ENCODE measurements at places on chromosomes 2 and 18.
A peak's percentile ranks its signal among the peaks of the same experiment; 100 is the strongest.

GRCh38 chr2:105763076-105763475 lies 18.4 kb downstream of the NCK2 start:
- no peak for DNase-seq

DNA sequence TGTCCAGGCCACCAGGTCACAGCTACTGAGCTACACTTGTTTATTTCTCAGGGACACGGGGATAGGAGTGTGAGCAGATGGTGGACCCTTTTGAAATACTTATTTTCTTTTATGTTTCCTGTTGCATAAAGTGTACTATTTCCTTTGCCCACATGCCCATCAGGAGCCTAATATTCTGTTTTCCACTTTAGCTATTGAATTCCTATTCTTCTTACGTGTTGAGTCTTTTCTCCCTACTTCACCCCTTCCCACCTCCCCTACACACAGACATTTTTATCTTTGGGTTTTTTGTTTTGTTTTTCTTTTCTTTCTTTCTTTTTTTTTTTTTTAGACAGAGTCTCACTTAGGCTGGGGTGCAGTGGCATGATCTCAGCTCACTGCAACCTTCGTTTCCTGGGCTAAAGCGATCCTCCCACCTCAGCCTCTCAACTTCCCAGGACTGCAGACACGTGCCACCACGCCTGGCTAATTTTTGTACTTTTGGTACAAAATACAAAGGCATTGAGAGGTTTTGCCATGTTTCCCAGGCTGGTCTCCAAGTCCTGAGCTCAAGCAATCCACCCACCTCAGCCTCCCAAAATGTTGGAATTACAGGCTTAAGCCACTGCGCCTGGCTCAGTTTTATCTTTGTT lies 5.2 kb upstream of the GPR55 start:
- DNase-seq: no peak

DNA sequence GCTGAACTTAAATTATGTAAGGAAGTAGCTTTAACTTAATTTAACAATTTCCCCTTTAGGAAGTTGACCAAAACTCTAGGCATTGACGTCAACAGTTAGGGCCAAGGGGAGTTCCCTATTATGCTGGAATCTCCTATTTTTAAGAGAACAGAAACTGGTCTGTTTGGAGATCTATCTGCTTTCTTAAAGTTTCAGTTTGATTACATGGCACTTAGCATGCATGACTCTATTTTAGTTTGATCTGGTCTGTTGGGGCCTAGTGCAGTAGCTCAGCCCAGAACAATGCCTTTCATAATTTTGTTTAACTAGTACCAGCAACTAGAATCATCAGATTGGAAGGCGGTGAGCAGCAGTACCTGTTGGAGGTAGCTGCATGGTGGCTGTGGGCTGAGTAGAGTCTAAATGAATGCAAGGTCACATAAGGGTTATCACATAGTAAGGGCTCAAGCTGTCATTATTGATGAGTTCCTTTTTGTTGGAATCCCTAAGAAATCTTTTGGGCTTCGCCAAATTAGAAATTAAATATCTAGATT lies 60.5 kb upstream of the ZNG1B start:
- DNase-seq: no peak

DNA sequence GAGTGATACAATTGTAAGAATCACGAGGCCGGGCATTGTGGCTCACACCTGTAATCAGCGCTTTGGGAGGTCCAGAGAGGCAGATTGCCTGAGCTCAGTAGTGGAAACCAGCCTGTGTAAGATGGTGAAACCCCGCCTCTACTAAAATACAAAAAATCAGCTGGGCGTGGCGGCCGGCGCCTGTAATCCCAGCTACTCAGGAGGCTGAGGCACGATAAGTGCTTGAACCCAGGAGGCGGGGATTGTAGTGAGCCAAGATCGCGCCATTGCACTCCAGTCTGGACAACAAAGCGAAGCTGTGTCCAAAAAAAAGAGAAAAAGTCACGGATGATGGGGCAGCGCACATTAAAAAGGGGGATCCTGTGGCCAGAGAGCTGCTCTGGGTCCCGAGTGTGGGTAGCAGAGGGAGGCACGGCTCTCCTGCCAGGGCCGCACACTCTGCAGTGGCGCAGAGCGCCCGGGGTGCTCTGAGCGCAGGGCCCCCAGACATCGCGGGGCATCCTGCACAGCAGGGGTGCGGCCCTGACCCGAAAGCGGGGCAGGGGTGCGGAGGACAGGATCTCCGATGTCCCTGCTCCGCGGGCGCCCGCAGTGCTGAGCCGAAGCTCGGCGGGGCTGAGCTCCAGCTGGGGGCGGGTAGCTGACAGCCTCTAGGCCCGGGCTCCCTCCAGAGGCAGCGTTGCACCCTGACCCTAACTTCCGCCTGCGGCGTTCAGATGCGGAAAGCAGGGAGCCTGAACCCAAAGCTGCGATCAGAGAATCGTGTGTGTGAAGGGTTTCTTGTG lies 30.4 kb upstream of the RAB6D start:
- no peak for DNase-seq

DNA sequence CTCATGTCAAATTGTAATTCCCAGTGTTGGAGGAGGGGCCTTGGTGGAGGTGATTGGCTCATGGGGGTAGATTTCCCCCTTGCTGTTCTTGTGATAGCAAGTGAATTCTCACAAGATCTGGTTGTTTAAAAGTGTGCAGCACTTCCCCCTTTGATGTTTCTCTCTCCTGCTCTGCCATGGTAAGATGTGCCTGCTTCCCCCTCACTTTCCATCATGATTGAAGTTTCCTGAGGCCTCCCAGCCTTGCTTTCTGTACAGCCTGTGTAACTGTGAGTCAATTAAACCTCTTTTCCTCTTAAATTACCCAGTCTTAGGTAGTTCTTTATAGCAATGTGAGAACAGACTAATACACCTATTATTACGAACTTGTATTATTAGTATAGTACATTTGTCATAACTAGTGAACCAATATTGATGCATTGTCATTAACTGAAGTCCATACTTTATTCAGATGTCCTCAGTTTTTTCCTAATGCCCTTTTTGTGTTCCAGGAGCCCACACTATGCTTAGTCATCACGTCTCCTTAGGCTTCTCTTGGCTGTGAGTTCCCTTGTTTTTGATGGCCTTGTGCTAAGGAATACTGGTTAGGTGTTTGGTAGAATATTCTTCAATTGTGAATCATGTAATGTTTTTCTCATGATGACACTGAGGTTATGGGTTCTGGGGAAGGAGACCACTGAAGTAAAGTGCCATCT lies 4.5 kb upstream of the MAP3K2 start:
- no peak for DNase-seq

DNA sequence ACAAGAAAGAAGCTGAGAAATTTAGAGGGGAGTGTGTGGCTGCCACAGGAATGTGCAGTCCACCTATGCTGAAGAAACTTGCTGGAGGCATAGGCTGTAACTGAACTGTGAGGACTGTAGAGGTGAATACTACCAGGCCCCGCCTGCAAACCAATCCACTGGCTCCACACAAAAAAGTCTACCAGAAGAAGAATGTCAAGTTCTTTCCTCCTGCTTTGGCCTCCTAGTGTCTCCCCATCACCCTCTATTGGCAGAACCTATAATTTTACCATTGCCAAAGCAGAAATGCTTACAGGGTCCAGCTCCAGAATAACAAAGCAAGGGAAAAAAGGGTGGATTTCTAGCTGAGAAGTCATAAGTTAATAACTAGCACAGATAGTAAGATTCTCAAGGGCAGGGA lies 5.9 kb upstream of the ATP5MC3 start:
- no peak for DNase-seq

DNA sequence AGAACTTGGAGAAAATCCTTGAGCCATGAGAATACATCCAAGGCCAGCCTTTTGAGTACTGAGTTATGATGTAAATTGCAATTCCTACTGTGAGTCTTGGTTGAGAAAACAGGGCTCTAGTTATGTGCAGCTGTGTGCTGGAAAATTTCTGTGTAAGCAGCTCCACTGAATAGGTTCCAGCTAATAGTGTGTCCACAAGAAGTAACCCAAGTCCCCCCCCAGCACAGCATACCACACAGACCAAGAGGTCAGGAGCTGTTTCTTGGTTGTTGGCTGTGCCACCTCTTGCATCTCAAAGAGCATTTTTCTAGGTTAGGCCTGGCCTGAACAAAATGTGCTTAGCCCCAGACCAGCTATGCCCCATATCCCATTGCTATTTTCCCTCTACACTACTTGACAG lies 36.8 kb upstream of the APCDD1 start:
- no peak for DNase-seq

DNA sequence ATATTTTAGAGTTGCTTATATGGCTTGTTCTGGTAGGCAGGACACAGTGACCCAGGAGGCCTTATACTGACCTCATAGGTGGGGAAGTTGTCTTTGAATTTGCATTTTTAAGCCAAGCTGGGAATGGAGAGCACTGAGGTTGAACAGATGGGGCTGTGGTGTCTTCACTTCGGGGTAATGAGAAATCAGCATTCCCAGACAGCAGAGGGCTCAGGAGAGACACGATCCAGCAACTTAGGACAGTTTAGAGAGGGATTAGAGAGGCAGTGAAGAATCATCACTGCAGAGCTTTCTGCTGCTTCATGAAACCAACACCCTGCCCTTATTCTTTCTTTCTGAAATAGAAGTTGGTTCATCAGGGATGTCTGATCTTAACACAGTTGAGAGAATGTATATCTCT lies 202.4 kb downstream of the TDRD15 start:
- DNase-seq: no peak

GRCh38 chr18:63307551-63308200 lies 11.9 kb downstream of the BCL2 start:
- no peak for DNase-seq

- DNase-seq: no peak
Observed at GRCh38 chr2:176101216-176101830, 1.7 kb downstream of the HOXD12 start.

- DNase-seq: peak; percentile 76
Observed at GRCh38 chr2:65186872-65187851, 40.5 kb upstream of the ACTR2 start.

DNA sequence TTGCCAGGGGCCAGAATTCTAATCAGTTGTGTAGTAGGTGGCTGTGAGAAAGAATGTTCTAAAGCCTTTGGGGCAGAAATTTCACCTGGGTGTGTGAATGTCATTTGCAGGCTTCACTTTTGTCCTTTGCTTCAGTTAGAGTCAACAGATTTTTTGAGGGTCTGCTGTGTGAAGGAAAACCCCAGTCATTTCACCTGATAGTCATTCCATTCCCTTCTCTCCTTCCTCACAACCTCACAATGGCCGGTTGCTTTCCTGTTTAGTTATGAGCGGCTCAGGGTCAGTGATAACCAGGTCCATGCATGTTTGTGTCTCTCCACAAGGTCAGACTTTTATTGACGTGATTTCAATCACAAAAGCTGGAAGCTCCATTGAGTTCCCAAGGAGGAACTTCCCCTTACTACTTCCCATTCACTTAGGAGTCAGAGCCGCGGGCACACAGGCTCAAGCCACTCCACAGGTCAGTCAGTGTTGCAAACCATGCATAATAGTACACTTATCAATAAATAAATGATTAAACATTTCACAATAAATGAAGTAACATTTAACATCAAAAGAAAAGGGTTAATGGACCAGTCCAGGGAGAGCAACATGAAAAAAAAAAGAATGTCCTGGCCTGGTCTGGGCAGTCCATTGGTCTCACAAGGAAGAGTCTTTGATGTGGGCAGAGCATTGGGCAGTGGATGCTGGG lies 74.3 kb downstream of the NPAS2 start:
- no peak for DNase-seq

DNA sequence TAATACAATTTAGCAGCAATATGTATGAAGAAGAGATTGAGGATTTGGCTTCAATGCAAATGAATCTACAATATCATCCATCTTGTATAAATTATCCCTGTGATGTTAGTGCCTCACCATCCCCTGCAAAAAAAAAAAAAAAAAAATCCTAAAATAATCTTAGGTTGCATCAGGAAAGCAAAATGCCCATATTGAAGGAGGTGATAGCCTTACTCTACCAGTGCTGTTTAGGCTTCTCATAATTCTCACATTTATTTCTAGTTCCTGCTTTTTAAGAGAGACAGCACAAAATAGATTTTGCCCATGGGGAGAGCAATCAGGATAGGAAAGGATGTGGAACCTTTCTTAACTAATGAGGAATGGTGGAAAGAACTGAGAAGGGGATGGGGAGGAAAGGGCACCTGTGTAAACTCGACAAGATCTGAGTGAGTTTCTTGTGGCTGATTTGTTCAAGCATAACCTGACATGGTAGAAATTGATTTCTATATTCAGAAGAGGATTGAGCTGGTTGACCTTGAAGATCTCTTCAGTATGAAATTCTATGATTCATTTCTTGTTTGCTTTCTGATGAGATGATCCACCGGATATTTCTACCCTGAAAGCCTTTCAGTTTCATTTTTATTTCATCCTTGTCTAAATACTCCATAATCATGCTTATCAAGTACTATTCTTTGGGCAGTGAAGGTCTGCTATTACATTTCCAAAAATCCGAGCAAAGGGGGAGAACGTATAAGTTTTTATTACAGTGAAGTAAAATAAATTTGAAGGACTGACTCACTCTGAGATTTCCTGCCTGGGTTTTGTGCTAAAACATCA lies 391.2 kb downstream of the PTPRM start:
- no peak for DNase-seq

GRCh38 chr18:63683152-63683551 lies 19.6 kb upstream of the SERPINB11 start:
- no peak for DNase-seq

DNA sequence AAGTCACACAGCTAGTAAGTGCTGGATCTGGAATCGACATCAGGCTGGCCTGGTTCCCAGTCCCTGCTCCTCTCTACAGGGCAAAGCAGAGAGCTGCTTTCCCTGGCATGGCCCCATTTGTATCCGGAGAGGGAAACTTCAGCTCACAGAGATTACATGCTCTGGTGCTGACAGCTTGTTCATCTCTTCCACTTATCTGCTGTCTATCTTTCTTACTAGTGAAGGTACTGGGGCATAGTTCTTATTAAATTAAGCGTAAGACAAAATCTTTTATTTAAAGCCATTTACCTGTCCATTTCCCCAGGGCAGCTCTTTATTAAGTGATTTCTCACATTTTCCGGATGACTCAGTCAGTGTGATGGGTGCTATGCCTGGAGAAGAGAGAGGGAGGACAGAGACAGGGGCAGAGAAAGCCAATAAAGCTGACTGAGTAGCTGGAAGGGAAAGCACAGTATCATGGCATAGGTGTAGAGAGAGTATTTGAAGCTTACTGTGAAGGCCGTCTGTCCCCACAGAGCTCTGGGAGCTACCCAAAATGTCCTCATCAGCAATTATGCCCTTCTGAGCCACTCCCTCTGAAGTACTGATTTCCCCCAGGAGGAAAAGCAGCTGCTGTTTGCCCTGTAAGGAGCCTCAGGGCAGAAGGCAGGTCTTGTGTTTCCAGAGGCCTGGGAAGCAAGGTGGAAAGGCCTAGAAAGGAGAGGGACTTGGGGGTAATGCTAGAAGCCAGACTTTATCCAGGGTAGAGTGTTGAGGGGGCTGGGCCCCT lies 44.1 kb upstream of the EPAS1 start:
- DNase-seq: no peak

DNA sequence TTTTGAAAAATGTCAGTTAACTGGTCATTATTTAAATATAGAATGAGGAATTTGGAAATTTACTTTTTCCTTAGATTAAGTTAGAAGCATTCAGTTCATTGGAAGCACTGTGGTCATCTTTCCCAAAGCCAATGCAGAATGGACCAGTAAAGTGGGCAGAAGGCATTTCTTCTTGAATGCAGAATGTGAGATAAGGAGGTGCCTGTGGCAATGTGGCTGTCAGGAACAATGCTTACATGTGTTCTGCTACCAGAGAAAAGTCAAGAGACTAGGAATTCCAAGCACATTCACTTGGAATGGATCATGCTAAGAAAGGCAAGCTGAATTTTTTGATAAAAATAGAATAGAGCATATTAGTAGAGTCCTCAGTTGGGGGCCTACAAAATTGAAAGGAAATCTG lies 295.0 kb upstream of the KCNH7 start:
- DNase-seq: no peak

GRCh38 chr2:200320344-200320743 lies 13.9 kb downstream of the SPATS2L start:
- no peak for DNase-seq

GRCh38 chr18:34841891-34842290 lies 131.8 kb downstream of the DTNA start:
- DNase-seq: no peak
